ENCODE measurements at places on chromosomes 11 and 22. TPM values are rescaled to one million over a fixed set of nuclear protein-coding genes. Genes with fewer than 3 reads are reported as not detected.
A peak's percentile ranks its signal among the peaks of the same experiment; 100 is the strongest.

OR52E8 gene
- not detected for total RNA-seq

OR10A2 gene
- not detected for total RNA-seq

CD6 gene
- total RNA-seq = 0.74 TPM

SLC22A25 gene
- not detected for total RNA-seq

PGA5 gene
- total RNA-seq = not detected

TMEM191C gene
- total RNA-seq = 4.0 TPM

C11orf65 gene
- total RNA-seq = 1.9 TPM

VPREB1 gene
- not detected for total RNA-seq

APOL5 gene
- total RNA-seq = not detected

GRCh38 chr22:48939441-48940265, 888.0 kb downstream of the BRD1 start:
- DNase-seq = no peak

- peak; percentile 25 for DNase-seq
Observed at GRCh38 chr11:10348650-10349280, 43.9 kb downstream of the ADM start.

- DNase-seq = no peak
Observed at GRCh38 chr11:109747839-109748238, 325.8 kb downstream of the C11orf87 start.

DNA sequence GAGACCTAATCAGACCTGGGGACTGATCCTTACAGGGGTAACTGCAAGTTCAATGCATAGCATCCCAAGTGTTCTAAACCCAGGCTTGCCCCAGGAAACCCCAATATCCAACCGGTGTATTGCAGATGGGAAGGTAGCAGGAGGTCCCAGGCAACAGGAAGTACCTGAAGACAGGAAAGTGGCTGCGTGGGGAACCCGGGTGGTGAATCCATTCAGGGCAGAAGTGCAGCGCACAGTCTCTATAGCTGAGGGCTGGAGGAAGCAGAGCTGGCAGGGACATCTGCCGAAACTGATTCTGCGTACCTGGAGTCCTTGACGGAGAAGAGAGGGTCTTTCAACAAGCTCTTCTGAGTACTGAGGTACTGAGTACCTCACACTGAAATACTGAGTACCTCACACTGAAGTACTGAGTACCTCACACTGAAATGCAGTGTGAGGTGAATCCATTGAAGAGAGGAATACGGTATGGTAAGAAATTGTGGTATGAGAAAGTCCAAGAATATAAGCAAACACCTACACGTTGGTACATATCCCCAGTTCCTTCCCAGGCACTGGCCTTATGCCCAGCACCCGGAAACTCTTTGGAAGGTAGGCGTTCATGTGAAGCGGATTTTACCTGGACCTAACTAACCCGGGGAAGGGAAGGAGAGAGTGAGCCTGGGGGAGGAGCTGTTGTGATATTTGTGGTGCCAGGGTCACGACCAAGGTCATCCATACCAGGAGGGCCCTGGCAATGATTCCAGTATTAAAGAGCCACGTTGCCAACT, 20.1 kb downstream of the SCN4B start:
- no peak for DNase-seq

- no peak for DNase-seq
Observed at GRCh38 chr22:36997746-36998145, 21.5 kb downstream of the TST start.

- DNase-seq = no peak
Observed at GRCh38 chr22:24325105-24325757, 54.6 kb downstream of the SPECC1L start.

- no peak for DNase-seq
Observed at GRCh38 chr11:68261749-68262543, 9.8 kb downstream of the C11orf24 start.

DNA sequence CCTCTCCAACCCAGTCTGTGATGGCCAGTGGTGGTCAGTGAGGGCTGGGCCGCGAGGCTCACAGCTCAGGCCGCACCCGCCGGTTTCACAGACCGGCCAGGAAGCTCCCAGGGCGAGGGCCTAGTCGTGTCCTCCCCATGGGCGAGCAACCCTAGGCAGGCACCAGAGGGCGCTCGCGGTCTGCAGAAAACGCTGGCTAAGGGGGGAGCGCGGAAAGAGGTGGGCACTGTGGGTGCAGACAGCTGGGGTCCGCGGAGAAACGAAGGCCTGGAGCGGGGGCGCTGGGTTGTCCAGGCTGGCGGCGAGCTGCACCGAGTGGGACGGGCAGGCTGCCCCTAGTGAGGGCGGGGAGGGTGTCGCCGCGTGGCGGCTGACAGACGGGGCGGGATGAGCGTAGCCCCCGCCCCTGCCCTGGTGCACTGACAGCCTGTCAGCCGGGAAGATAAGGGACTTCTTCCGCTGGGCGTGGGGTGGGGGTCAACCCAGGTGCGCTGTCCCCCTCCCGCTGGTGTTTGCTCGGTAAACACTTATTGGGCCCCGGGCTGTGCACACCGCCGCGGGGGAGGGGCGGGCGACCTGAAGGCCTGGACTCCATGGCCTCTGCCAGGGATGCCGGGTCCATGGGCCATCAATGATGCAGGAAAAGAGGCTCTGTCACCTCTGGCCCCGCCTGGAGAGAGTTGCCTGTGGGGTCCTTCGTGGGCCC, 7.5 kb downstream of the GP1BB start:
- DNase-seq = no peak

DNA sequence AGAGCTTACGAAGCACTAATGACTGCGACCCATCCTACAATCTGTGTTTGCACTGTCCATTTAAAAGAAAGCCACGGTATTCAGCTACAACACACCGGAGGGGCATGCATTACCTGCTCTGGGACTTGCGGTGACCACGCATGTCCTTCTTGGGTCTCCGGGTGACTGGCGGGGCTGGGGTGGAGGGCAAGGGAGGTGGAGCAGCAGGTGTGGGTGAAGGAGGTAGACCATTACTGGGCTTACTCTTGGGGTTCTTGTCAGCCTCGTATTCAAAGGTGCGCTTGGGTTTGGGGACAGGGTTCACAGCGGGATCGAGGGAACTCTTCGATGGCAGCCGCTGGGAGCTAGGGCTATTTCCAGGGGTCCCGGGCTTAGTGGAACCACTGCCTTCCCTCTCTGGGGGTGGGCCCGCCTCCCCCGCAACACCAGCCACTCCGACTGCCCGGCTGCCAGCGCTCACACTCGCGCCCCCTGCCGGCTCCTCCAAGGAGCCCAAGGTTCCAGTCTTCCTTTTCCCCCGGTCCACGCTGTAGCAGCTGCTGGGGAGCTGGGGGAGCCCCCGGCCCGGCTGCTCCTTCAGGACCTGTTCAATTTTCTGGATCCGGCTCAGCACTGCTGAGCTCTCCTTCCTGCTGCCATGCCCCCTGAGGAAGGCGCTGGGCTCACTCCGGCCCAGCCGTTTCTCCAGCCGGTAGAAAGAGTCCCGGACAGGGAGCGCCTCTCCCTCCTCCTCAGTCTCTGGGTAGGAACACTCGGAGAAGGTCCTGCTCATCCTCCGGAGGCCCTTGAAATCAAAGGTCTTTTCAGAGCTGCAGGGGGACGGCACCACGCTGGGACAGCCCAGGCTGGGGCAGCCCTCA, 47.5 kb downstream of the RPL27A start:
- DNase-seq = no peak

- no peak for DNase-seq
Observed at GRCh38 chr11:116388146-116388545, 384.6 kb downstream of the BUD13 start.

DNA sequence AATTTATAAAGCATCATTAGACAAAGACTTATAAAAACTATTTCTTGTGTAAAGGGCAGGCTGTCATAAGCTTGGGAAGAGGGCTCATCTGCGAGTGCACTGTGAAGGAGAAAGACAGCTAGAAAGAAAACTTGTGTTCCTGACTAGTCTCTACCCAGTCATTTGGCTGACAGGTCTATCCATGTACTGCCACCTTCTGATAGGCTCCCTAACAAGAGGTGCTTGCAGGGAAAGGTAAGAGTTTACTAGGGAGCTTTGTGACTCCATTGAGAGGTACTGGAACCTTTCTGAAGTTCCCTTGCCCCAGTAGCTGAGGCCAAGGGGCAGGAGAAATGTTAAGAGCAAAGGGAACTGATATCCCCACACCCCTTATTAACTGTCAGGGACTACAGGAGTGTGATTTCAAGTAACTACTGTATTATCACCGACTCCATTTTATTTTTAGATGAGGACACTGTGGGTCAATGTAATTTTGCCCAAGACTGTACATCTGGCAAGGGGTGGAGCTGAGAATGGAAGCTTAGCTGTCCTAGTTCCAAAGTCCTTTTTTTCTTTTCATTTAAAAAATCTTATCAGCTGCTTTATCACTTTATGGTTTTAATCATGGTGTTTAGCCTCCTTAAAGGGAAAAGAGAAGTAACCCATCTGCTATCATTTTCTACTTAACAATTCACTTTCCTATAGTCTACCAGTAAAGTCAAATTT, 129.4 kb downstream of the ARHGAP20 start:
- DNase-seq = no peak

GRCh38 chr11:118610773-118611432, 3.5 kb downstream of the PHLDB1 start:
- no peak for DNase-seq

DNA sequence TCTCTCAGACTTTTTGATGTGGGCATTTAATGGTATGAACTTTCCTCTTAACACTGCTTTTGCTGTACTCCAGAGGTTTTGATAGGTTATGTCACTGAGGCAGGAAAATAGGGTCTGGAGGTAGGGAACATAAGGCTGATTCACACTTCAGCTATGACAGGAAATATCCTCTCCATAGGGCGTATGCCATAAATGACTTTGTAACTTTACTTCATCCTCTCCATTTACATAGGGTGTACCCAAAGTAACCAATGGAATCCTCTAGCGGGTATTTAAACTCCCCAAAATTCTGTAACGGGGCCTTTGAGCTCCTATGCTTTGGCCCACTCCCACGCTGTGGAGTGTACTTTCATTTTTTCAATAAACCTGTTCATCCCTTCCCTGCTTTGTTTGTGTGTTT, 49.5 kb downstream of the OR2AT4 start:
- no peak for DNase-seq

Data from PC-9 (cell line).